Stimulated activated CD8-positive, alpha-beta memory T cell treated with anti-CD3 and anti-CD28 coated beads, Interleukin-4, amount 100 ng/mL, for 4 hours (primary cell): ENCODE measurements at places on chromosomes 13 and 19.

- DNase-seq, result no peak
These were observed 10.1 kb downstream of the ATCAY start for GRCh38 chr19:3890591-3890990.

- no peak for DNase-seq
These were observed 438.6 kb downstream of the KLF5 start for GRCh38 chr13:73497430-73497829.

- no peak for DNase-seq
These were observed 39.3 kb downstream of the RFXAP start for GRCh38 chr13:36858290-36858689.

DNA sequence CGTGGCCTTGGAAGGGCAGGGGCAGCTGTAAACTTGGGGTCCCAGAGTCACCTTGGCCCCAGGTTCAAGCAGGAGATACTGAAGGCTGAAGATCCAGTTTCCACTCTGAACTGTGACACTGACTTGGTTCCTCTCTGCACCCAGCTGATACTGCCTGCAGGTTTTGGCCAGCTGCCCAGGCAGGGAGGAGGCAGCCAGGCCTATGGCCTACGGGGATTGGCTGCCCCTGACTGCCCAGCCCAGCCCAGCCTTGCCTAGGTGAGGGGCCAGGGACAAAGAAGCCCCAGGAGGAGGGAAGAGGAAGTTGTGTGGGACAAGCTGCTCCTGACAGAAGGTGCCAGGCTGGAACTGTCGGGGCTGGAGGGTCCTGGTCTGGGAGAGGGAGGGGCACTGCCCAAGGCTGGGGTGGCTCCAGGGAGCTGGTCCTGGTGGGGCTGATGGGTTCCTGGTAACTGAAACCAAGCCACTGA lies 51.7 kb upstream of the CYP4F8 start:
- DNase-seq, result no peak

- no peak for DNase-seq
These were observed 24.3 kb downstream of the RCBTB1 start for GRCh38 chr13:49561062-49561410.
